ENCODE measurements at places on chromosomes 5 and 9. TPM values are rescaled to one million over a fixed set of nuclear protein-coding genes. Genes with fewer than 3 reads are reported as not detected.

DNA sequence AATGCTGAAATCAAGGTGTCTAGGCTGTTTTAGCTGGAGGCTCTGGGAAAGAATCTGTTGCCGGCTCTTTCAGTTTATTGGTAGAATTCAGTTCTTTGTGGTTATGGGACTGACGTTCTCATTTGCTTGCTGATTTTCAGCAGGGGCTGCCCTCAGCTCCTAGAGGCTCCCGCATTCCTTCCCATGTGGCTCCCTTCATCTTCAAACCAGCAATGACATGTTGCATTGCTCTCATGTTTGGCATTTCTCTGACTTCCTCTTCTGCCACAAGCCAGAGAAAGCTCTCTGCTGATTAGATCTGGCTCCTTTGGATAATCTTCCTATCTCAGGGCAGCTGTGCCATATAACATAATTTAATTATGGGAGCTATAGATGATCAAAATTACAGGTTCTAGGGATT lies 360.3 kb downstream of the LRRC70 start:
- no peaks in the 10 kb centered on the region for H3K36me3 ChIP-seq
- no peak overlapping the region for H3K4me3 ChIP-seq
- H3K27ac ChIP-seq: no peak overlapping the region
- no peak for DNase-seq
- H3K27me3 ChIP-seq: no peaks in the 10 kb centered on the region
- no peaks in the 10 kb centered on the region for H3K4me1 ChIP-seq

- no peaks in the 10 kb centered on the region for H3K36me3 ChIP-seq
- no peaks in the 10 kb centered on the region for H3K27me3 ChIP-seq
- no peaks in the 10 kb centered on the region for H3K4me1 ChIP-seq
- DNase-seq: no peak
Measured at GRCh38 chr9:3971391-3972082, 328.3 kb downstream of the GLIS3 start.

The AFAP1L1 gene
- 20.8 TPM for total RNA-seq

The AQP3 gene
- 4.2 TPM for total RNA-seq

GRCh38 chr9:119801311-119801710 lies 432.1 kb upstream of the BRINP1 start:
- peaks cover 13% of the 10 kb centered on the region for H3K4me1 ChIP-seq
- H3K36me3 ChIP-seq: no peaks in the 10 kb centered on the region
- H3K27me3 ChIP-seq: no peaks in the 10 kb centered on the region
- no peak overlapping the region for H3K27ac ChIP-seq
- DNase-seq: peak; percentile 50

DNA sequence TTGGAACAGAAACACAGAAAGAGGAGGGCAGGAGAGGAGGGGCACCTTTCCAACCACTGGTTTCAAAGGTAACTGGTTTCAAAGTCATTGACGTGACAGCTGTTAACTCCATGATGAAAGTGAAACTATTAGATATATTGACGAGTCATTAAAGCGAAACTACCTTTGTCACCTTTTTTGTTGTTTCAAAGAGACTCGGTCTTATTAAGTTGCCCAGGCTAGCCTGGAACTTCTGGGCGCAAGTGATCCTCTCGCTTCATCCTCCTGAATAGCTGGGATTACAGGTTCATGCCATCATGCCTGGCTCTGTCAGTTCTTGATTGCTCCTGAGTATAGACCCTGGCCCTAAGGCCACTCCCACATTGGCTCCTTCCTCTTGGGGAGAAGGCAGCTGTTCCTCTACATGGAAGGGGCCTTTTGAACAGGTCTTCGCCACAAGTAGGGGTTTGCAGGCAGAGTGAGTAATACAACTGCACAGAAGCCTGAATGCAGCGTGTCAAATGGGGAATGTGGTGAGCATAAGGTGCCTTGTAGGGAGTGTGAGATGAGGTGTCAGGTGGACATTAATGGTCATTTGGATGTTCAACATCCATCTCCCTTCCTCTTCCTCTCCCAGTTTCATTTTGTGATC lies 3.4 kb upstream of the F12 start:
- no peaks in the 10 kb centered on the region for H3K36me3 ChIP-seq
- peaks cover 9% of the 10 kb centered on the region for H3K4me1 ChIP-seq
- no peaks in the 10 kb centered on the region for H3K27me3 ChIP-seq
- no peak overlapping the region for H3K27ac ChIP-seq

DNA sequence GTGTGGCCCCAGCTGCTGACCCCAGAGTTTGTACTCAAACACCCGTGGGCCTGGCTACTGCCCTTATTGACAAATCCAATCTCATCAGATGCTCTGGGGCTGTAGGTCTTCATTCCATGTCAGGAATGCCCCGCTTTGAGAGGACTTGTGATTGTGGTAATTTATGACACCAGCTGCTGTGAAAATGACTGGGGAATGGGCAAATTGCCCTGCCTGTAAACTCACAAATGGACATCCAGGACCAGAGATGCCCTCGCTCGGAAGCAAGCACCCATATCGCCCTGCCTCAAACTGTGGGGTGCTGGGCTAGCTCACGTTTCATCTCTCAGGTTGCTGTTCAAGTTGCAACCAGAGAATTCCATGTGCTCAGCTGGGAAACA lies 225.9 kb upstream of the MAP3K1 start:
- H3K4me1 ChIP-seq: peaks cover 51% of the 10 kb centered on the region
- peak overlapping the region; percentile 52 for H3K27ac ChIP-seq
- no peak for DNase-seq

DNA sequence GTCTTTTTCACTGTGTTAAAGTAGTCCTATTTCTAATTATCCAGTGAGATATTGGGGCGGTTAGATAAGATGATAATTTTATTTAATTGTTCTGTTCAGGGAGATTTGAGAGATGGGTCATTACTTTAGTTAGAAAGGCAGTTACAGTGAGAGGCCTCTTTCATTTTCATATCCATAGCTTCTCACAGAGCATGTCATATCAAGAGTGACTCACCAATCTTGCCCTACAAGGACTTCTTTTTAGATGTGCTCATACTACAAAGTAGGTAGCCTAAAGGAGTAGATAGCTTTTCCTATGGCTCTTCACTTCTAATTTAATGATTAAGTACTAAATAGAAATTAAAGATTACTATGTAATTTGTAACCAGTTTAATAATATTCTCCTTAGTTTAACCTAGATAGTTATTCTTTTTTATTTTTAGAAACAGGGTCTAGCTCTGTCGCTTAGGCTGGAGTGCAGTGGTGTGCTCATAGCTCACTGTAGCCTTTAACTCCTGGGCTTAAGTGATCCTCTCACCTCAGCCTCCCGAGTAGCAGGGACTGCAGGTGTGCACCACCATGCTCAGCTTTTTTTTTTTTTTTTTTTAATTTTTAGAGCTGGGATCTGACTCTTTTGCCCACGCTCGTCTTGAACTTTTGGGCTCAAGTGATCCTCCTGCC lies 71.0 kb downstream of the FER start:
- no peak overlapping the region for H3K4me3 ChIP-seq
- H3K27ac ChIP-seq: no peak overlapping the region
- no peaks in the 10 kb centered on the region for H3K27me3 ChIP-seq
- no peak for DNase-seq

- no peak for DNase-seq
- no peak overlapping the region for H3K4me3 ChIP-seq
- no peaks in the 10 kb centered on the region for H3K27me3 ChIP-seq
Measured at GRCh38 chr9:76215066-76215465, 179.2 kb downstream of the RFK start.

- no peak for DNase-seq
- H3K36me3 ChIP-seq: no peaks in the 10 kb centered on the region
Measured at GRCh38 chr5:17412760-17413671, 85.0 kb upstream of the TAF11L2 start.

DNA sequence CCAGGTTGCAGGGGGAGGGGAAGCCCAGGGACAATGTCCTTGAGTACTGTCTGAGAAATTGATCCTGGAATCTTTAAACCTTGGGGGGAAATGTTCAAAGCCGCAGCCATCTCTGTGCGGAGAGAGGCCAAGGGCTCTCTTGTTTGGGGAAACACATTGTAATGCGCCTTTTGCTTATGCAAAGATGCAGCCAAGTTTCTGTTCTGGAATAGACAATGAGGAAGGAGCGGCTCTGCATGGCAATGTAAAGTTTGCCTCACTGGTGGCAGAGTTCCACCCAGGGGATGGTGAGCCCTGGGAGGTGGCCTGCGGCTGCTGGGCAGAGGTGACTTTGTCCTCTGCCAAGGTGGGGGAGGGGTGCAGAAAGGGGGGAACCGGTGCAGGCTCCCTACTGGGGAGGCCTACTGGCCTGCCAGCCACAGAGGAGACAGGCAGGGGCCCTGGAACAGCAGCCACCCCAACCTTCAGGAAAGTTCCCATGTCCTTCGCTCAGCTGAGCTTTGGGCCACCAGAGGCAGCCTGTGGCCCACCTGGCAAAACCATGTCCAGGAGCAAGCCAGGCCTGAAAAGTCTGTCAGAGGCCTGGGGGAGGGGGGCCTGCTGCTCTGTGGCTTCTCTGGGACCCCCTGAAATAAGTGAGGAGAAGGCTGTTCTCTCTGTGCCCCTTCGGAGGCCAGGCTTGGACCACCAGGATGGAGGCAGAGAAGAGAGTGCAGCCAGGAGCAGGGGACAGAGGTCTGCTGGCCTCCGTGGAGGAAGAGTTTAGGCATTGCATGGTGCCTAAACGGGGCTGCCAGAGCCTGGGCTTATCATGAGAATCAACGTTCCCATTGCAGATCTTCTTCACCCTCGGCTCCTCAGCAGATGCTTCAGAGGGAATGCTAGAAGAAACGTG lies 127.8 kb downstream of the ZNF354C start:
- H3K27ac ChIP-seq: no peak overlapping the region
- H3K27me3 ChIP-seq: no peaks in the 10 kb centered on the region
- H3K4me1 ChIP-seq: no peaks in the 10 kb centered on the region
- no peak for DNase-seq

- H3K4me1 ChIP-seq: no peaks in the 10 kb centered on the region
- no peak for DNase-seq
- no peaks in the 10 kb centered on the region for H3K36me3 ChIP-seq
- no peak overlapping the region for H3K27ac ChIP-seq
Measured at GRCh38 chr9:120344230-120344629, 235.7 kb downstream of the CDK5RAP2 start.

DNA sequence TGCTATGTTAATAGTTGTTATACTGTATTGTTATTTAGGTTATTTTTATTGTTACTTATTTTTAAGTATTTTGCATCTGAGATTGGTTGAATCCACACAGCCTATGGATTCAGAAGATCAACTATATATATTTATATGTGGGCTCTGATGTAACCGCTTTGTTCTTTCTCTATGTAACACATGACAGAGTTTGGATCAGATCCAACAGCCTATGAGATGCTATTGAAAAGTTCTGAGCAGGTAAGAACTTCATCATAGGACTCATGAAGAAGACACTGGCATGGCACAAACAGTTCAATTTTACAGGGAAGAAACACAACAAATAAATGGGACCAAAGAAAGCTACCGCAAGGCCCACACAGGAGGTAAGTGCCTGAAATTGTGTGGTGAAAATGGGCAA lies 93.4 kb downstream of the GNAQ start:
- no peak for DNase-seq
- H3K27me3 ChIP-seq: no peaks in the 10 kb centered on the region
- no peaks in the 10 kb centered on the region for H3K36me3 ChIP-seq
- no peak overlapping the region for H3K27ac ChIP-seq
- peaks cover 33% of the 10 kb centered on the region for H3K4me1 ChIP-seq

The MCIDAS gene
- not detected for total RNA-seq

GRCh38 chr5:96404191-96404867 lies 28.7 kb downstream of the PCSK1 start:
- no peaks in the 10 kb centered on the region for H3K4me1 ChIP-seq
- H3K36me3 ChIP-seq: no peaks in the 10 kb centered on the region
- no peak overlapping the region for H3K4me3 ChIP-seq
- H3K27me3 ChIP-seq: no peaks in the 10 kb centered on the region
- DNase-seq: no peak

GRCh38 chr9:114691046-114691955 lies 9.3 kb upstream of the TEX48 start:
- no peak overlapping the region for H3K27ac ChIP-seq
- H3K4me1 ChIP-seq: no peaks in the 10 kb centered on the region
- no peaks in the 10 kb centered on the region for H3K36me3 ChIP-seq
- DNase-seq: no peak
- H3K4me3 ChIP-seq: no peak overlapping the region

DNA sequence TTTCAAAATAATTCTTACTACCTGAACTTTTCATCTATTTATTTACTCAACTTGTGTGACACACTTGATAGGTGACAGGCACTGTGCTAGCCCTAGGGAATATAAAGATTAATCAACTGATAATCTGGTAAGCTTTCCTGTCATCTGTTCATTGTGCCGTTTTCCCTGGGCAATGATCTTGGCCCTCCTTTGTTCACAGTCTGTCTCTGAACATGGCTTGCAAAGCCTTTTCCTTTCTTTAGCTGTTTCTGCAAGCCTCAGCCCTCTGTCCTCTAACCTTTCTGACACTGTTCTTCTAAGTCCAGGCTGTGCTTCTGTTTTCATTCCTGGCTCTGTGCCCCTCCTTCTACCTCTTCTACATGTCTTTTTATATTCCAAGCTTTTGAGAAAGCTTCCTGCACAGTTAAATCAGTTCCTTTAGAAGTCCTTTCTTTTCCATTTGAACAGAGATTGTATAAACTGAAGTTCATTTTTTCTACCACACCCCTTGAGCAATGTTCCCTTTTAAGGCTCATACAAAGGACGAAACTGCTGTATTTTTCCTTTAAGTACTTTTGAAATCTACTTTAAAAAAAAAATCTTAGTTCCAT lies 803.0 kb upstream of the ZNF608 start:
- DNase-seq: no peak
- H3K27ac ChIP-seq: peak overlapping the region; percentile 37
- H3K27me3 ChIP-seq: no peaks in the 10 kb centered on the region
- H3K4me1 ChIP-seq: peaks cover 28% of the 10 kb centered on the region

The RNF180 gene
- 22.4 TPM for total RNA-seq

The ST6GALNAC4 gene
- total RNA-seq: 31.1 TPM

DNA sequence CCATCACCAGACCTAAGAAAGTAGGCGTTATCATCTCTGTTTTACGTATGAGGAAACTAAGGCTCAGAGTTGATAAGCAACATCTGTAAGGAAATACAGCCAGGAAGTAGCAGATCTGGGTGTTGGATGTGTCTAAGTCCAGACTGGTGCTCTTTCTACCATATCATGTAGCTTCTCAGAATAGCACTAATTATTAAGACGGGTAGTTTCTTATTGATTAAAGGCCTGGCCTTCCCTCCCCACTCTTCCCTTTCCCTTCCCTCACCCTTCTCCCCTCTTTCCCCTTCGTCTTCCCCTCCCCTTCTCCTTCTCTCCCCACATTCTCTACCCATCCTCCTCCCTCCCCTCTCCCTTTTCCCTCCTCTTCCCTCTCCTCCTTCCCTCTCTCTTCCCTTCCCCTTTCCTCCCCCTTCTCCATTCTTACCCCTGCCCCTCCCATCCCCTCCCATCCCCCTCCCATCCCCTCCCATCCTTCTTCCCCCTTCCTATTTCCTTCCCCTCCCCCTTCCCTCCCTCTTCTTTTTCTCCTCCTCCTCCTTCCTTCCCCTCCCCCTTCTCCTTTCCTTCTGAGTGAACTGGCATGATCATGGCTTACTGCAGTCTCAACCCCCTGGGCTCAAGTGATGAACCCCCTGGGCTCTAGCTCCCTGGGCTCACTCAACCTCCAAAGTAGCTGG lies 79.4 kb downstream of the SNX24 start:
- H3K4me1 ChIP-seq: no peaks in the 10 kb centered on the region
- no peak overlapping the region for H3K27ac ChIP-seq
- no peak overlapping the region for H3K4me3 ChIP-seq
- H3K36me3 ChIP-seq: no peaks in the 10 kb centered on the region

- H3K27me3 ChIP-seq: no peaks in the 10 kb centered on the region
- no peak overlapping the region for H3K27ac ChIP-seq
- no peaks in the 10 kb centered on the region for H3K36me3 ChIP-seq
- peaks cover 26% of the 10 kb centered on the region for H3K4me1 ChIP-seq
Measured at GRCh38 chr9:122055701-122056100, 37.4 kb downstream of the TTLL11 start.

The DDX46 gene
- 30.2 TPM for total RNA-seq

- H3K4me3 ChIP-seq: no peak overlapping the region
- H3K36me3 ChIP-seq: no peaks in the 10 kb centered on the region
- peaks cover 63% of the 10 kb centered on the region for H3K4me1 ChIP-seq
- no peaks in the 10 kb centered on the region for H3K27me3 ChIP-seq
- peak overlapping the region; percentile 94 for H3K27ac ChIP-seq
Measured at GRCh38 chr5:173472164-173472563, 143.9 kb upstream of the STC2 start.

The KLHL9 gene
- 19.2 TPM for total RNA-seq
